Stimulated activated CD4-positive, alpha-beta T cell treated with anti-CD3 and anti-CD28 coated beads, Interleukin-15, amount 100 ng/mL, for 1 hour (primary cell): ENCODE measurements at places on chromosomes 3 and 15.

DNA sequence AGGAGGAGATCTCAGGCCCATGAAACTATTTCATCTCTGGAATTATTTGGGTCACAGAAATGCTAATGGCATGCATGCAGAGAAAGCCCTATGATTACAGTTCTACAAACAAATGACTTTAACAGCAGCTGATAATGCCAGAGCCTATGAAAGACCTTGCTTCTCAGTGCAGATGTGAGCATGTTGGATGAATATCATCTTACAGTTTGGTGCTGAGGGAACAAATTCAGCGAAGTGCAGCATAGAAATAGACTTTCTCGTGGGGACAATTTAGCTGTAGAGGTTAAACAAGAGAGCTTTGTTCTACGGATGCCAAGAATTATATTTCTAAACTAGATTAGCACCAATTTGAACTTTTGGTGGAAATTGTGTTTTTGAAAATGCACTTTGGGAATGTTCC, 27.7 kb downstream of the PTX3 start:
- no peak for DNase-seq

DNA sequence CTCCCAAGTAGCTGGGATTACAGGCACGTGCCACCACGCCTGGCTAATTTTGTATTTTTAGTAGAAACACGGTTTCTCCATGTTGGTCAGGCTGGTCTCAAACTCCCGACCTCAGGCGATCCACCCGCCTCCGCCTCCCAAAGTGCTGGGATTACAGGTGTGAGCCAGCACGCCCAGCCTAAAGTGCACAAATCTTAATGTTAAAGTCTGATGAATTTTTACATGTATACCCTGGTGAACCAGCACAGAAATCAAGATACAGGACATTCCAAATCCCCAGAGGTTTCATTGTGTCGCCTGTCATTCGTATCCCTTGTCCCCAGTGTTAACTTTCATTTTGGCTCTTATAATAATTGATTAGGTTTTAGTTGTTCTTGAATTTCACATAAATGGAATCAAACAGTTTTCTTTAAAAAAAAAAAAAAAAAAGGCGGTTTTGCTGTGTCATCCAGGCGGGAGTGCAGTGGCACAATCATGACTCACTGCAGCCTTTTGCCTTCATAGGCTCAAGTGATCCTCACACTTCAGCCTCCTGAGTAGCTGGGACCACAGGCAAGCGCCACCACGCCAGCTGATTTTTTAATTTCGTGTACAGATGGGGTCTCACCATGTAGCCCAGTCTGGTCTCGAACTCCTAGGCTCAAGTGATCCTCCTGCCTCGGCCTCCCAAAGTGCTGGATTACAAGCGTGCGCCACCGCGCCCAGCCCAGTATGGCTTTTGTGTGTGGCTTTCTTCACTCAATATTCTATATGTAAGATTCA, 1.5 kb upstream of the TM4SF19 start:
- no peak for DNase-seq

GRCh38 chr3:13217736-13218540, 144.7 kb upstream of the IQSEC1 start:
- DNase-seq: no peak

DNA sequence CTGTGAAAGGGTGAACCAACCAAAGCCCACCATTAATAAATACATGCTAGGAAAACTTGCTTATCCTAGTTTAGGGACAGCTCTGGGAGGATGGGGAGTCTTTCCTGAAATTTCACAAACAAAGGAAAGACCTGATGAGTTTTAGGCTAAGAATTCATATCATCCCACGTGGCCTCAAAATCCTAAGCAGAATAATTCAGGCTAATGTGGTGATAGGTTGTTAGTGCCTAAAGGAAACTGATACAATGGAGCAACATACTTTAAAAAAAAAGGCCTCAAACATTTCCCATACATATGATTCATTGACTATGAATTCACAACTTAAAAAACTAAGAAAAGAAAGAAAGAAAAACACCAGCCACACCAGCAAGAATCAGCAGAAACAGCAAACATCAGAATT, 126.9 kb upstream of the CNTN4 start:
- no peak for DNase-seq

DNA sequence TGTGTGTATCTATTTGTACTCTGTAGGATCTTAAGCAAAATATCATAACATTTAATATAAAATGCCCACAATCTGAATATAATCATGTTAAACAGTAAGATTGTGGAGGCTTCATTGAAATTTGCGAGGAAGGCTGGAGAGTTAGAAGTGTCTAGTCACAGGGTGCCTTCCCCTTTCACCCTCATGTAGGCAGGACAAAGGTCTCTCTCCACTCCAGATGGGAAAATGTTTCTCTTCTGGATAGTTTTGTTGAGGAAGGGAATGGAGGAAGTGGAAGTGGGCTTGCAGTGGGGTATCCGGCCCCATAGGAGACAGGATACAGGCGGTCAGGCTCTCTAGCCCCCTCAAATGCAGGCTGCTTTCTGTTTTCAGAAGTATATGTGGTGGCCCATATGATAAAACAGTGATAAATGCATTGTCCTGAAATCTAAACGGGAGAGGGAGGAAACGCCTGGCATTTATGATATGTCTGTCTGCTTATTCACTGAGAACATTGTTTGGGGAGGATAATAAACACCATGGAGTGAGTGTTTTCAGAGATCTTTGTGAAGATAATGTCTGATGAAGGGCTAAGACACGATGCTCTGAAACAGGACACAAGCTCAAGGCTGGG, 13.3 kb upstream of the MYZAP start:
- no peak for DNase-seq

DNA sequence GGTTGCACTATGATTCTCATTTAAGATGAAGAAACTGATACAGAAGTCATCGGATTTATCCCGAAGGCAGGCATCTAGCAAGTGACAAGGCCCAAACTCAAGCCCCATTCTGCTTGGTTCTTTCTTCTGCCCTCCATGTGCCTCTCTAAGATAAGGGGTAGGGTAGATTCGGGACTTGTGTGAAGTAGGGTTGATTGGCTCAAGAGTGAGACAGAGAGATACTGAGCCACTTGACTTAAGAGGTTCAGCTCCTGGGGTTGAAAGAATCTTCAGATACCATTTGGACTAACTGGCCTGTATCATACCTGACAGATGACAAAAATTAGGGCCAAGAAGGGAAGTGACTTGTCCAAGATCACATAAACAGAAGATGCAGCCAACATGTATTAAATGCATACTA, 891 bp downstream of the RFT1 start:
- no peak for DNase-seq

GRCh38 chr15:74227968-74228722, 8.0 kb upstream of the CCDC33 start:
- no peak for DNase-seq
